ENCODE measurements at places on chromosomes 12 and 14.

GRCh38 chr12:125194163-125194773, 129.0 kb downstream of the AACS start:
- no peak for DNase-seq

DNA sequence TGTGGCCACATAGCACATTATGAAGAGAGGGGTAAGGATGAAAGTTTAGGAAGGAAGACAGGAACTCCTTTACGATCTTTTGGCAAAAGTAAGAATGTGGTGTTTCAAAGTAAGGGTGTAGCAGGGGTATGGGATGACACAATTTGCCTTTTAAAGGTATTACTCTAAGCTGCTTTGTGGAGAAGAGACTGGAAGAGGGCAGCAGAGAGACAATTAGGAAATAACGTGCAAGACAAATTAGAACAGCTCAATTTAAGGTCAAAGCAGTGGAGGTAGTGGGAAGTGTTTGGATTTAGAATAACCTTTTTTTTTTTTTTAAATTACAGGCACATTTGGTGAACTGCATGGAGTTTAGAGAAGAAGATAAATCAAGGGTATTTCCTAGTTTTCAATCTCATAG, 342.6 kb downstream of the NOVA1 start:
- DNase-seq, result peak; percentile 2

DNA sequence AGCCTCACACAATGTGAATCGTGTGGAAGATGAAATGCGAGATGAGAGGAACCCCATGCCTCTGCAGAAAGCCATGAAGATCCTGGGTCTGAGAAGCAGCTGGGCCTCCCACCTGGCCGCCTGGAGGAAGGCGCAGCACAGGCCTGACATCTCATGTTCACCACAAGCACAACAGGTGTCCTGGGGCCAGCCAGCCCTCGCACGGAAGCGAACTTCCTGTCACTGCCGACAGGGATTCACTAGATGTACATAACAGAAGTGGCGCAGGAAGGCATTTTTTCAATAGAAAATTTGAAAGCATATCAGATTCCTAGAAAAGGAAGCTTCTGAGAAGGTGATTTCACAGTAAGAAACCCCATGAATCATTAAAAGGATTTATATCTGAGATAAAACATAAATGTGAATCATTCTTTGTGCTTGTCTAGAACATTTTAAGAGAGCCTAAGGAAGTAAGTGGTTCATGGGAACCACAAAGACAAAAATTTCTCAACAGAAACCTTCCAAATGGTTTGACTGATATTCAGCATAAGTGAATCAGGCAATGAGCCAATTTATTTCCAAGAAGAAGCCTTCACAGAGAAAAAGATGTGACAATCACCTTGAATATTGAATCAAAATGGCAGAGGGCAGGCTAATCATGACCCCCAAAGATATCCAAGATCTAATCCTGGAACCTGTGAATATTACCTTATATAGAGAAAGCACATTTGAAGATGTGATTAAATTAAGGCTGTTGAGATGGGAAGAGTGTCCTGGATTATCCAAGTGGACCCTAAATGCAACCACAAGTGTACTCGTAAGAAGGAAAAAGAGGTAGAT, 311.9 kb downstream of the DUSP6 start:
- DNase-seq, result no peak

DNA sequence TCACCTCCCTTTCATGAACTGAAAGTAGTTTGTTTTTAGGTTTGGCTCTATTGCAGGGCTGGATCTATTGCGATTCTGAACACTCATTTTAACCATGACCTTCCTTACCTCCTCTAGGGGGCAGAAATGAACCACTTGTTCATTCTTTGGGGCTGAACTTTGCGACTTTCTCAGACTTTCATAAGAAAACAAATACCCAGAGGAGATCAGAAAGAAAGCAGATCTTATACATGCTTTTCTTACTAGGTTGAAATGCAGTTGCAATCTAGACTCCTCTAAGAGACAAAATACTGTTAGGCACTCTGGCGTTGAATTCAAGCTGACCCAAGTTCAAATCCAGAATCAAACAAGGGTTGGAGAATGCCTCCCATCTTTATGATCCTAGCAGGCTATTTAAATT, 32.6 kb upstream of the PLEKHG3 start:
- DNase-seq, result no peak

DNA sequence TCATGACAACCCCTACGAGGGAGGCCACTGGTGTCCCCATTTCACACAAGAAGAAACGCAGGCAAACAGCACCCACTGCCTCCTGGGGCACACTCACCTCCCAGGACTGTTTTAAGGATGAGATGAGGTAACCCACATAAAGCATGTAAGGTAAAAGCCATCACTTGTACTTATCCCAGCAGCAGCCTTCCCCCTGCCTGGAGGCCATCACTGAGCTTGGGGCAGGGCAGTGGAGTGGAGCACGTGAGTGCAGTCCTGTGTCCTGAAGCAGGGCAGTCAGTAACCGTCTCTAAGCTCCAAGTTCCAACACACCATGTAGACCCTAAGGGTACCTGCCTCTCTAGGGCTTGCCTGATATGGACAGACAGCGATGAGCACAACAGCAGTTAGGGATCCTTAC, 1.7 kb downstream of the POLE start:
- no peak for DNase-seq
